ENCODE measurements at places on chromosomes 2 and 18.

GRCh38 chr2:85761-86160 is 39.5 kb upstream of the FAM110C start:
- DNase-seq: no peak

GRCh38 chr18:68436485-68436884 is 278.4 kb downstream of the TMX3 start:
- no peak for DNase-seq

- no peak for DNase-seq
Observed at GRCh38 chr2:98835831-98836385, 100.1 kb downstream of the CRACDL start.

DNA sequence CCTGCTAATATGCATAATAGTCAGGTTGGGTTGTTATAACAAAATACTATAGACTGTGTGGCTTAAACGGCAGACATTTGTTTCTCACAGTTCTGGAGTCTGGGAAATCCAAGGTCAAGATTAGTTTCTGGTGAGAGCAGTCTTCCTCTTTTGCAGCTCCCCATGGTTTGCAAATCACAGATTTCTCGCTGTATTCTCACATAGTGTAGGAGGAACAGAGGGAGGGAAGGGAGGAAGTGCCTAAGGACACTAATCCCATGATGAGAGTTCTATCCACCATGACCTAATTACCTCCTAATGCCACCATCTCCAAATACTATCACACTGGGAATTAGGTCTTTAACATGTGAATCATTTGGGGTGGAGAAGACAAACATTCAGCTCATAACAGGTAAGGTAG is 20.1 kb upstream of the PTH2R start:
- DNase-seq: no peak

- no peak for DNase-seq
Observed at GRCh38 chr2:207729465-207729998, 18.1 kb downstream of the CCNYL1 start.

DNA sequence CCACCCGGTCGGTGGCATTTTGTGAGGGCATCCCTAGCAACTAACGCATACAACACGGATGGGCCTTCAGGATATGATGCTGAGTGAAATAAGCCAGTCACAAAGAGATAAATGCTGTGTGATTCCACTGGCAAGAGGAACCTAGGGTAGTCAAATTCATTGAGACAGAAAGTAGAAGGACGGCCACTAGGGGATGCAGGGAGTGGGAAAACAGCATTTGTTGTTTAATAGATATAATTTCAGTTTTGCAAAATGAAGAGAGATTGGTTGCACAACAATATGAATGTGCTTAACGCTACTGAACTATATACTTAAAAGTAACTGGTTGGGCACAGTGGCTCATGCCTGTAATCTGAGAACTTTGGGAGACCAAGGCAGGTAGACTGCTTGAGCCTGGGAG is 112.9 kb downstream of the AFF3 start:
- DNase-seq: no peak

All from epithelial cell of prostate (primary cell).